ENCODE measurements at places on chromosomes 11 and 22.

DNA sequence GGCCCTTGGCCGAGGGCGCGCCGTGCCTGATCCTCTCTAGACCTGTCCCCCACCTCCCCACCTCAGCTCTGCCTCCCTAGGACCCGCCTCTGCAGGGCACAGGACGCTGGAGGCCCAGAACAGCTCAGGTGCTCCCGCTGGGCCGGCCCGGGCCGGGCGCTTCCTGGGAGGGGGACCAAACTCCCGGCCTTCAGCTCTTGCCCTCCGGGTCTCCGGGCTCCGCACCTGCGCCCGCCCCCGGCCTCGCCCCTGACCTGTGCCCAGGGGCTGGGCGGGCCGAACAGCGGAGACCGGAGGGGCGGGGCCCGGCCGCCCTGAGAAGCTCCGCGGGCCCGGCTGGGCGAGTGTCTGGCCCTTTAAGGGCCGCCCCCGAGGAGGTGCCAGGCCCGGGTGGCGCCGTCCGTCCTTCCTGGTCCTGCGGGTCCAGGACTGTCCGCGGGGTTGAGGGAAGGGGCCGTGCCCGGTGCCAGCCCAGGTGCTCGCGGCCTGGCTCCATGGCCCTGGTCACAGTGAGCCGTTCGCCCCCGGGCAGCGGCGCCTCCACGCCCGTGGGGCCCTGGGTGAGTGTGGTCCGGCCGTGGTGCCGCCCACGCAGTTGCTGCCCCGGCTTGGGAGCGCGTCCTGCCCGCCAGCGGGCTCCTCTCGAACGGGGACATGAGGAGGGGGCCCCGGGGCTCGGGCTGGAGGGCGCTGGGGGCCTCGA is at the start of gene SSH3:
Gene SSH3 (plus strand): TSS at position 399 of the 703 bp plus-strand sequence. CDS start 96 bp downstream, at position 495.
- DNase-seq, result peak; percentile 35

DNA sequence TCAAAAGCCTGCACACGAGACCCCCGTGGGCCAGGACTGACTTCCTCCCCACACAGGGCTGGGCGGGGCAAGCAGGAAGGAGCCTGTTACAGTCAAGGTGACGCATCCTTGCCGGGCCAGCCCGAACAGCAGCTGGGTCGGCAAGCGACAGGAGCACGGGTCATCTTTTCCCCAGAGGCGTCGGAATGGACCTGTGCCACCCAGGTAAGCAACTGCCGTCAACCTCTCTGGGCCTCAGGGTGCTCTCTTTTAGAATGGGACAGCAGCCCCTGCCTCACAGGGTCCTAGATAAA is at the start of gene CYTH4:
Gene CYTH4 (plus strand): TSS at position 124 of the 293 bp plus-strand sequence. CDS start 62 bp downstream, at position 186.
- DNase-seq, result no peak

GRCh38 chr11:12876340-12876739 is 132.8 kb upstream of the RASSF10 start:
- DNase-seq, result no peak

DNA sequence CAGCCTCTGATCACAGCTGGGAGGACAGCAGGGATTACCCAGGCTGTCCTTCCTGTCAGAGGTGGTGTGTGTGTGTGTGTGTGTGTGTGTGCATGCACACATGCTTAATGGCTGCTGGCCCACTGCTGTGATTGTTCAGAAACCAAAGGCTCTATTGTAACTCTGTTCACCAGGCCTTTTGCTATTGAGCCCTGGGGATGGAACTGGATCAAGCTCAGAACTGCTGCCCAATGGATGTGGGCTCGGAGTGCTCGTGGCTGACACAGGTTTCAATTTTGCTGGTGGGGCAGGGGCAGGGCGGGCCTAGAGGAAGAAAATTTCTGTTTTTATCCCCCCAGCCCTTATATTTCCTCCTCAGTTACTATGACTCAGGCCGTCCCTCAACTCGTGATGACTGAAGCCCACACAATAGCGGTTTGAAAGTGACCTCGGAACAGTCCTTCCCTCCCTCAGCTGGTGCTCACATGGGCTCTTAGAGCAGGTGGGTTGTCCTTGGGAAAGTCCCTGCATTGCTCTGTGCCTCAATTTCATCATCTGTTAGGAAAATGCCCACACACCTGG is 359.3 kb downstream of the TENM4 start:
- peak; percentile 63 for DNase-seq
